ENCODE measurements at places on chromosomes 4 and X. TPM values are rescaled to one million over a fixed set of nuclear protein-coding genes. Genes with fewer than 3 reads are reported as not detected.

- H3K4me3 ChIP-seq = no peak overlapping the region
- DNase-seq = no peak
- peaks cover 4% of the 10 kb centered on the region for H3K4me1 ChIP-seq
Observed at GRCh38 chr4:30723201-30723955, 3.2 kb downstream of the PCDH7 start.

GRCh38 chrX:18616688-18617406, 55.1 kb downstream of the RS1 start:
- H3K27me3 ChIP-seq = no peaks in the 10 kb centered on the region
- H3K27ac ChIP-seq = no peak overlapping the region
- DNase-seq = no peak
- H3K36me3 ChIP-seq = no peaks in the 10 kb centered on the region
- H3K4me3 ChIP-seq = no peak overlapping the region

DNA sequence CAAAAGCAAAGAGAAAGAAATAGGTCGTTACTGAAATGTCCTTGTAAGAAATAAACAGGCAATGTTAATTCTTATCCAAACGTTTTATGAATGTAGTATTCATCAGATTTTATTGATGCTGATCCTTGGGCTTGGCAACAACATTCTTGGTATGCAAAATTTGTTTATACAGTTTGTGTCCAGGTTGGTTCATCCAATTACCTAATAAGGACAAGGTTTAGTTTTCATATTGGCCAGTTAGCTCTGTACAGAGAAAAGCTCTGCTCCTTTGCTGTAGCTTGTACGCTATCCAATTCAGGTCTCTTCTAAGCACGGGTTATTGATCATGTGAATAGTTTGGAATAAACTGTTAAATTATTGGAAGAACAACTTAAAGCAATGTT, 14.4 kb upstream of the CCNG2 start:
- no peaks in the 10 kb centered on the region for H3K27me3 ChIP-seq
- no peak overlapping the region for H3K4me3 ChIP-seq
- no peak for DNase-seq
- H3K36me3 ChIP-seq = no peaks in the 10 kb centered on the region

LRRC66 gene
- 0.17 TPM for polyA plus RNA-seq

Measured in B cell (primary cell).